ENCODE measurements at places on chromosomes 7 and 10. TPM values are rescaled to one million over a fixed set of nuclear protein-coding genes. Genes with fewer than 3 reads are reported as not detected.
A peak's percentile ranks its signal among the peaks of the same experiment; 100 is the strongest.

GRCh38 chr10:96325719-96326373, 21.6 kb downstream of the DNTT start:
- no peaks in the 10 kb centered on the region for H3K4me1 ChIP-seq
- DNase-seq, result no peak
- H3K36me3 ChIP-seq, result no peaks in the 10 kb centered on the region
- no peak overlapping the region for H3K4me3 ChIP-seq
- H3K27ac ChIP-seq, result no peak overlapping the region
- H3K27me3 ChIP-seq, result no peaks in the 10 kb centered on the region

SPDYE9 gene
- total RNA-seq, result not detected

DNA sequence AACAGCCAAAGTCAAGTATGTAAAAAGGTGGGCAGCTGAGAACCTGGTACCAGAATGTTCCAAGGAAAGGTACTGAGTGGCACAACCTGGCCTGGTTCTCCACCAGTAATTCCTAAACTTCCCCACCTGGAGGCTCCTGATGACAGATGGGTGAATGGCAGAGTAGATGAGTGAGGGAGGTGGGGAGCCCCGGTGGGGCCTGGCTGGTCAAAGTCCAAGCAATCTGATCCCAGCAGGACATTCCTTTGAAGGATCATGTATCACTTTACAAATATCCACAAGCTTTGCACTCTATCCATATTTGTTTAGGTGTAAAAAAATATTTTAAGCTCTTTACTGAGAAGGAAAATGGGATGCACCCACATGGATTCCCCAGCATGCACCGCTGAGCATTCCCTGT, 250.2 kb downstream of the DPP6 start:
- peaks cover 6% of the 10 kb centered on the region for H3K27me3 ChIP-seq
- DNase-seq, result no peak
- H3K4me1 ChIP-seq, result no peaks in the 10 kb centered on the region
- H3K27ac ChIP-seq, result no peak overlapping the region
- no peak overlapping the region for H3K4me3 ChIP-seq

DNA sequence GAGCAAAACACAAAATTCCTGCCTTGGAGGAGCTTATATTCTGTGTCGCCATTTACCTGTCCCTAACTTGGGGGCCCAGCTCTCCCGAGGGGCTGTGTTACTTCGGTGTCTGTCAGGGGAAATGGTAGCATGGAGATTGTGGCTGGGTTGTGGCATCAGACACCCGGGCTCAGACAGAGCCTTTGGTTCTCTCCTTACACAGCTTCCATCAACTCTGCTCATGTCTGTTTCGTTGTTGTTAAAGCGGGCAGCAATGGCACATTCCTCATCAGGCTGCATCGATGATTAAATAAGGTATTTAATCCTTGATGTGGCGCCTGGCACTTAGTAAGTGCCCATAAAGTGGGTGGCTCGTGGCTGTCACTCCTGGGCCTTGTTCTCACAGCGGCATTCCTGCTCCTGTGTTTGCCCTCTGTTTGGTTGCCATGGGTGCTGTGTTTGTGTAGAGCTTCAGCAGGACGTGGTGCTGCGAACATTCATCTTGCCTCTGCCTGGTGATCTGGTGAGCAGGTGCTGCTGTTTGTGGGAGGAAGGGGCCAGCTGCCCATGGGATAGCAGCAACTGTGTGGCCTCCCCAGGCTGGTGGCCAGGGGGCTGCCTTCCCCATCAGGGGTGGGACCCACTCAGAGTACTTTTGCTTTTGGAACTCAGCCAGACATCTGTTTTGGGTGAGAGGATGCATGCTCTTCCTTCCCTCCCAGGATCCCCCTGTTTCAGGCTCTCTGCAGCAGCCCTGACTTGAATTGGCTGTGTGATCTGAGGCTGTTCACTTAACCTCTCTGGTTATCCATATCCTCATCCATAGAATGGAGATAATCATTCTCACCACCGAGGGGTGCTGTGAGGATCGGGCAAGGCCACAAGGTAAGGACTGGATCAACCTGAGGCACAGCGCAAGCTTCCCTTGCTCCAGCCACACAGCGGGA, 207.2 kb upstream of the SVIL start:
- peak overlapping the region; percentile 77 for H3K27ac ChIP-seq
- DNase-seq, result peak; percentile 68
- H3K27me3 ChIP-seq, result no peaks in the 10 kb centered on the region
- no peaks in the 10 kb centered on the region for H3K36me3 ChIP-seq
- H3K4me1 ChIP-seq, result peaks cover 29% of the 10 kb centered on the region

- H3K27me3 ChIP-seq, result peaks cover 6% of the 10 kb centered on the region
- H3K4me1 ChIP-seq, result no peaks in the 10 kb centered on the region
- H3K4me3 ChIP-seq, result no peak overlapping the region
- H3K27ac ChIP-seq, result no peak overlapping the region
- no peaks in the 10 kb centered on the region for H3K36me3 ChIP-seq
- DNase-seq, result no peak
Observed at GRCh38 chr7:50321487-50322067, 17.1 kb downstream of the IKZF1 start.

TCAF2 gene
- 1.6 TPM for total RNA-seq

- H3K4me1 ChIP-seq, result no peaks in the 10 kb centered on the region
- no peaks in the 10 kb centered on the region for H3K36me3 ChIP-seq
- H3K4me3 ChIP-seq, result no peak overlapping the region
- no peaks in the 10 kb centered on the region for H3K27me3 ChIP-seq
- H3K27ac ChIP-seq, result no peak overlapping the region
Observed at GRCh38 chr7:11858622-11859302, 26.8 kb upstream of the THSD7A start.

GRCh38 chr7:11911900-11912299, 79.9 kb upstream of the THSD7A start:
- DNase-seq, result no peak
- no peak overlapping the region for H3K27ac ChIP-seq
- no peaks in the 10 kb centered on the region for H3K27me3 ChIP-seq
- no peak overlapping the region for H3K4me3 ChIP-seq
- H3K4me1 ChIP-seq, result no peaks in the 10 kb centered on the region
- no peaks in the 10 kb centered on the region for H3K36me3 ChIP-seq

CYP2W1 gene
- total RNA-seq, result not detected

CALML5 gene
- not detected for total RNA-seq

DNA sequence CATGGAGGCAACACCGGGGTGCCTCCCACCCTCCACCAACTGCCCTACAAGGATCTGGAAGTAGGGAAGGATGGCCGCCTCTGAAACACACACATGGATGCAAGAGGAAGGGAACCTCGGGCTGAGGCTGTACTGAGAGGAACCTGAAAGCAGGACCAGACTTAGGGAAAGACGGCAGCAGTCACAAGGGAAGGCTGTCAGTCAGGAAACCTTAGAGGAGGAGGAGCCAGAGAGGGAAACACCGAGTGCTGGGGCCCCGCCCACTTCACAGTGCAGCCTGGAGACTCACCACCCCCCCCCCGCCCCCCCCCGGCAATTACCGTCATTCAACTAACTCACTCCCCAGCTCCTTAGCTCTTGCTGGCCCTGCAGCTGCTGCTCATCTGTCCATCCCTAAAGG, 2.5 kb downstream of the CYREN start:
- H3K27ac ChIP-seq, result peak overlapping the region; percentile 93
- H3K27me3 ChIP-seq, result no peaks in the 10 kb centered on the region
- peaks cover 24% of the 10 kb centered on the region for H3K36me3 ChIP-seq
- peaks cover 76% of the 10 kb centered on the region for H3K4me1 ChIP-seq
- peak overlapping the region; percentile 69 for H3K4me3 ChIP-seq

DNA sequence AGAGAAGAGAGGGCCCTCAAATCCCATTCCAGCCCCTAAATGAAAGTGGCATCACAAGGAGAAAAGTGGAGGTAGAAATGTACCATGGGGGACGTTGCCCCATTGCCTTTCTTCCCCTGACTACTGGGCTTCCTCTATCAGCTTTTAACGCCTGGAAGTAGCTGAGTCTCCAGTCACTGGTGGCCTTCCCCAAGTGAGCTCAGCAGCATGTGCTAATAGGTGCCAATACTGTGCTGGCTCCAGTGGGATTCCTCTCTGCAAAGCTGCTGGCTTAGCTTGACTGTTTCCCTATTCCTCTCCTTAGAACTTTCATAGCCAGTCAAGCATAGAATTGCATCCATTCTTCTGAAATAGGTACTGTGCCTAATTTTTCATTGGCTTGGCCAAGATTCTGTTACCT, 32.6 kb downstream of the LRRC4 start:
- H3K4me3 ChIP-seq, result no peak overlapping the region
- no peaks in the 10 kb centered on the region for H3K36me3 ChIP-seq
- H3K4me1 ChIP-seq, result peaks cover 22% of the 10 kb centered on the region
- no peak overlapping the region for H3K27ac ChIP-seq

BAMBI gene
- 0.82 TPM for total RNA-seq

DNA sequence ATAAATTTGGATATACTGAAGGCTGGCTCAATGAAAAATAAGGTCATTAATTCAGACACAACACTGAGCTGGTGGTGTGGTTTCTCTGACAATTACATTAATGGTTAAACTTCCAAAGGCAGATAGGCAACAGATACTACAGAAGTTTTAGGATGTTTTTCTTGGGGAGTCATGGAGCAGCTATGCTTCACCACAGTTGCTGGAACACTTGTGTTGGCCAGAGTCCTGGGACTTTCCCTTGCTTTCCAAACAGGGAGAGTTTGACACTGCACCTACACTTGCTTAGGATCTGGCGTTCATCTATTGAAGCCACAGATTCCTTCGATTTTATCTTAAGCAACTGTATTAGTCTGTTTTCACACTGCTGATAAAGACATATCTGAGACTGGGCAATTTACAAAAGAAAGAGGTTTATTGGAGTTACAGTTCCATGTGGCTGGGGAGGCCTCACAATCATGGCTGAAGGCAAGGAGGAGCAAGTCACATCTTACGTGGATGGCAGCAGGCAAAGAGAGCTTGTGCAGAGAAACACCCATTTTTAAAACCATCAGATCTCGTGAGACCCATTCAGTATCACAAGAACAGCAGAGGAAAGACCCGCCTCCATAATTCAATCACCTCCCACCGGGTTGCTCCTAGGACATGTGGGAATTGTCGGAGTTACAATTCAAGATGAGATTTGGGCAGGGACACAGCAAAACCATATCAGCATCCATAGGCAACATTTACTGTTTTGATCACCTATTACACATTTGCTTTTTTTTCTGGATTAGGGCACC, 27.8 kb upstream of the TMEM178B start:
- H3K4me1 ChIP-seq, result no peaks in the 10 kb centered on the region
- no peak for DNase-seq
- no peaks in the 10 kb centered on the region for H3K27me3 ChIP-seq
- H3K27ac ChIP-seq, result no peak overlapping the region
- no peaks in the 10 kb centered on the region for H3K36me3 ChIP-seq
